ENCODE measurements at places on chromosomes 1 and 21. TPM values are rescaled to one million over a fixed set of nuclear protein-coding genes. Genes with fewer than 3 reads are reported as not detected.

DNA sequence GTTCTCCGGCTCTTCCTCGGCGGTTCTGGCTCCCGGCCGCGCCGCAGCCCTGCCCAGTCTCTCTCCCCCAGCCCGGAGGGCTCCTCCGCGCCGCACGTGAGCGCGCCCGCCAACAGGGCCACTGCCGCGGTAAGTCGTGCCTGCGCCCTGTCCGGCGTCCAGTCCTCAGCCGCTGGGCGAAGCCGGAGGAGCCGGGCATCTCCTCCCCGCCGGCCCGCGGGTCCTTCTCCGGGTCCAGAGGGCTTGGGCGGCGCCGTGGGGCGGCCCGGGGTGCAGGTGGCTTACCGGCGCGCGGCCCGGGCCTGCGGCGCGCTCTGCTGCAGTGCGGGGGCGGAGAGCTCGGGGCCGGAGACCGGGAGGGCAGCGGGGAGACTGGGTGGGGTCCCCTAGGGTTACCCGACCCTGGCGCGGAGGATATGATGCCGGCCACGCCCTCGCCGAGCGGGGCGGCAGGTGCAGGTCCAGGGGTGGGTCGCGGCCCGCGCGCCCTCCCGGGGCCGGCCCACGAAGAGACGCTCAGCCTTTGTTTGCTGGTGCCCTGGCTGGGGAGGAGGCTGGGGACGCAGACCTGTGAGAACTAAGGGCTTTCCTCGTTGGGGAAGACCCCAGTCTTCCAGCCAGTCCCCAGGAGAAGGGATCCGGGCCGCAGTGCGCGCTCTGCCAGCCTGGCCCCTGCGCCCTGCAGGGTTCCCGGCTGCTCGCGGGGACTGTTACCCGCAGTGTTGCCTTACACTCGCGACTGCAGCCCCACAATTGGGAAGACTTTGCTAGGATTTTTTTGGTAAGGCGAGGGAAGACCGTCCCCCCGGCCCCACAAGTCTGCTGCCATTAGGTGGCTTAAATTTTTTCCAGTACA is at the start of gene DOP1B:
Gene DOP1B, plus strand, starts transcription at position 10 of the 856 bp plus-strand sequence. CDS start 7,910 bp downstream, outside the sequence.
- H3K36me3 ChIP-seq, result no peaks in the 10 kb centered on the region
- H3K27ac ChIP-seq, result no peak within 1 kb of the TSS
- DNase-seq, result no peak
- no peaks in the 10 kb centered on the region for H3K27me3 ChIP-seq

GRCh38 chr1:193919827-193920226 is 733.4 kb upstream of the B3GALT2 start:
- no peaks in the 10 kb centered on the region for H3K4me1 ChIP-seq
- no peak for DNase-seq
- H3K36me3 ChIP-seq, result no peaks in the 10 kb centered on the region
- no peaks in the 10 kb centered on the region for H3K27me3 ChIP-seq

- no peak for DNase-seq
- H3K27me3 ChIP-seq, result peaks cover 41% of the 10 kb centered on the region
- no peak overlapping the region for H3K27ac ChIP-seq
- H3K4me3 ChIP-seq, result no peak overlapping the region
Measured at GRCh38 chr1:219701476-219701875, 88.6 kb upstream of the ZC3H11B start.

- no peak overlapping the region for H3K4me3 ChIP-seq
- no peak overlapping the region for H3K27ac ChIP-seq
- H3K36me3 ChIP-seq, result no peaks in the 10 kb centered on the region
- no peaks in the 10 kb centered on the region for H3K27me3 ChIP-seq
- DNase-seq, result no peak
Measured at GRCh38 chr1:100448366-100448765, 89.6 kb upstream of the GPR88 start.

DNA sequence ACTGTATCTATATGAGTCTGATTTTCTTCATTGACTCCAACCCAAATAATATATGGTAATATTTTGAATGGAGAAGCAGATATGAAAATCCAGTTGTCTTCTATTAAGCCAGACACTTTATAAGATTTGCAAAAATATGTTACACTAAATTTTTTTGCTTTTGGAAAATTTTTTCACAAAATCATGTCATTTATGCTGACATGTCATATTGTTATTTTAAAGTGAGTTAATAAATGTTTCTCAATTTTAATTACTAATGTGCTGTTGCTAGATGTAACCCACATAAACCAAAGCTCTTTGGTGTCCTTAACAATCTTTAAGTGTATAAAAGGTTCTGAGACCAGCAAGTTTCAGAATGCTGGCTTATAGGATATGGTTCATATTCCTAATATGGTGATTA is 142.5 kb downstream of the HS2ST1 start:
- H3K4me3 ChIP-seq, result no peak overlapping the region
- no peak overlapping the region for H3K27ac ChIP-seq
- peaks cover 5% of the 10 kb centered on the region for H3K4me1 ChIP-seq
- no peaks in the 10 kb centered on the region for H3K36me3 ChIP-seq

DNA sequence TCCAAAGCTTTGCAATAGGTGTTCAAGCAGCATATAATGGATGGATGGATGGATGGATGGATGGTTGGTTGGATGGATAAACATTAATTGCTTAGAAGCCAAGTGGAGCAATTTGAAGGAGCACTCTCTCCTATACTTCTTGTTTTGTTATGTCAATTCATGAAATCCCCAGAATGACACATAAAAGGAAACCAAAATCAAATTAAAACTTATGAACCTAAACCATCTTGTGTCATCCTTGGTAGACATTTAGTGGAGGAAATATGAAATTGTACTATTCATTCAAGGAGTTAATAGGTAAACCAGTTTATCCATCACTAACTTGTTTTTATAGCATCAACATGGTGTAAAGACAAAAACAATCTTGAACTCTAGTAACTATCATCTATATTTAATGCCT is 122.5 kb downstream of the NR5A2 start:
- H3K36me3 ChIP-seq, result no peaks in the 10 kb centered on the region
- H3K27me3 ChIP-seq, result no peaks in the 10 kb centered on the region
- peak overlapping the region; percentile 10 for H3K27ac ChIP-seq
- H3K4me1 ChIP-seq, result peaks cover 19% of the 10 kb centered on the region
- no peak for DNase-seq

DNA sequence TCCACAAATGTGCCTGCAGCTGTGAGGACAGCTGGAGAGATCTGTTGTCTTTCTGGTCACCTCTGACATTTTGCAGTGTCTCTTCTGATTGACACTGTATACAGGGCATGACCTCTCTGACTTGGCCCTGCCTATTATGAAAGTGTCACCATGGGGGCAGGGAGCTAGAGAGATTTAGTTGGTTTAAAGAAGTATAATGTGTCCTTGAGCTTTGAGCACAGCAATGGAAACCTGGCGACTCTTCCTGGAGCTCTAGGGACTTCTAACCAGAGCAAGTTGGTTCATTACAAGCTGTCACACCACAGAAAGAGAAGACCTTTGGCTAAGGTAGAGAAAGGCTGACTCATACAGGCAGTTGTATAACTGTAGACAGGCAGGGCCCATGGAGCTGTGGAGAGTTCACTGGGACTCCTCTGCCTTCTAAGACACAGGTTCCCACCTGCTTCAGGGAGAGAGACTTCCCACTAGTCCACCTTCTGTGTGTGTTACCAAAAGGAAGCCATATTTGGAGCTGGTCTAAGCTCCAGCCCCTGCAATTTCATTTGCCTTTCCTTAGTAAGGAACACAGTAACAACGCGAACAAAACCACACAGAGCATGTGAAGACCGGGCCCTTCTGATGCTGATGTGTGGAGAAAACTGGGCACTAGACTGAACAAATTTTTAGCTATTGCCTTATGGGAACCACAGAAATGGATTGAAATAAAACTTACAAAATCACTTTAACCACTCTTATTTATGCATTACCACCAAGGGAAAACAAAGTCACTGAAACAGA is 90.5 kb upstream of the ADAR start:
- peak; percentile 22 for DNase-seq
- H3K4me3 ChIP-seq, result no peak overlapping the region

- DNase-seq, result no peak
- no peaks in the 10 kb centered on the region for H3K4me1 ChIP-seq
- no peaks in the 10 kb centered on the region for H3K36me3 ChIP-seq
- H3K4me3 ChIP-seq, result no peak overlapping the region
- peaks cover 69% of the 10 kb centered on the region for H3K27me3 ChIP-seq
Measured at GRCh38 chr1:166026555-166026954, 140.2 kb downstream of the FAM78B start.

Gene LINGO4
- 0.10 TPM for total RNA-seq

GRCh38 chr1:22171951-22172715 is 29.2 kb upstream of the WNT4 start:
- H3K27me3 ChIP-seq, result no peaks in the 10 kb centered on the region
- H3K36me3 ChIP-seq, result no peaks in the 10 kb centered on the region
- peak; percentile 45 for DNase-seq
- no peak overlapping the region for H3K27ac ChIP-seq
- no peaks in the 10 kb centered on the region for H3K4me1 ChIP-seq

DNA sequence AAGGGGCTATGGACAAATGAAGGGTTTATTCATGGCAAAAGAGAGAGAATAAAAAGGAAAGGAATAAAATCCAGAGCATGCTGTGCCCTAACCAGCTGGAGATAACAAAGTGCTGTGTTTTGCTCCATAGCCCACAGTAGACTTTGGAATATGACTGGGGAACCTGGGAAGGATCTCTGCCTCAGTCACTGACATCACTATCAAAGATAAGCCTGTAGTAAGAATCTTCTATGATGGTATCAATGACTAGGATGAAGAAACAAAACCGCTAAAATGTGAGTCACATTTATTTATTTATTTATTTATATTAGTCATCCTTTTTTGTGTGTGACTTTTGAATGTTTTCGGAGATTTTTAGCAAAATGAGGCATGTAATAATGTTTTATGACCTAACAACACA is 56.3 kb downstream of the NVL start:
- H3K4me1 ChIP-seq, result peaks cover 5% of the 10 kb centered on the region
- DNase-seq, result peak; percentile 65
- no peak overlapping the region for H3K4me3 ChIP-seq
- H3K27me3 ChIP-seq, result no peaks in the 10 kb centered on the region

Gene ITLN1
- not detected for total RNA-seq

GRCh38 chr1:32242341-32242851 is 4.6 kb upstream of the FAM167B start:
- H3K4me3 ChIP-seq, result no peak overlapping the region
- no peaks in the 10 kb centered on the region for H3K27me3 ChIP-seq
- H3K4me1 ChIP-seq, result peaks cover 9% of the 10 kb centered on the region
- no peak for DNase-seq
- no peak overlapping the region for H3K27ac ChIP-seq
- H3K36me3 ChIP-seq, result no peaks in the 10 kb centered on the region
